Common myeloid progenitor, CD34-positive (primary cell): ENCODE measurements at places on chromosomes 1 and 21.

DNA sequence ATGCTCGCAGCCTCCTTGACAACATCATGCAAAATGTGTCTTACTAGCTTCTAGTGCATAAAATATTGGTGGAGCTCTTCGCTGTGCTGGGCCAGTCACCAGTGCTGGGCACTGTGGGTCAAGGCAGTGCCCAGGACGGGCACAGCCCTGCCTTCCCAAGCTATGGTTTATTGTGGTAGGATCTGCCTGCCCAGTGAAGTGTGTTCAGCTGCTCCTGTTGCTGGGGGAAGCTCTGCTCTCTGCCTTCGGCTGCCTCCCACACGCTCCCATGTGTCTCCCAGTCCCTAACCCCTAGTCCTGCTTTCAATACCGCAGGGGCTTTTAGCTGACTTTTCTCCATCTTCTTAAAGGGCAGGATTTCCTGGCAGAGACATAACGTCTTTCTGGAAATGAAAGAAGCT, 15.7 kb downstream of the EPHX1 start:
- no peak for DNase-seq

- DNase-seq = no peak
Observed at GRCh38 chr1:8379513-8380186, 61.7 kb downstream of the SLC45A1 start.

GRCh38 chr1:97192872-97193572, 471.4 kb downstream of the PTBP2 start:
- no peak for DNase-seq

GRCh38 chr1:180171691-180172090, 17.0 kb downstream of the QSOX1 start:
- DNase-seq = no peak

- peak; percentile 83 for DNase-seq
Observed at GRCh38 chr1:101002551-101002950, 23.0 kb downstream of the DPH5 start.

- DNase-seq = no peak
Observed at GRCh38 chr1:7476861-7477547, 294.1 kb upstream of the VAMP3 start.

DNA sequence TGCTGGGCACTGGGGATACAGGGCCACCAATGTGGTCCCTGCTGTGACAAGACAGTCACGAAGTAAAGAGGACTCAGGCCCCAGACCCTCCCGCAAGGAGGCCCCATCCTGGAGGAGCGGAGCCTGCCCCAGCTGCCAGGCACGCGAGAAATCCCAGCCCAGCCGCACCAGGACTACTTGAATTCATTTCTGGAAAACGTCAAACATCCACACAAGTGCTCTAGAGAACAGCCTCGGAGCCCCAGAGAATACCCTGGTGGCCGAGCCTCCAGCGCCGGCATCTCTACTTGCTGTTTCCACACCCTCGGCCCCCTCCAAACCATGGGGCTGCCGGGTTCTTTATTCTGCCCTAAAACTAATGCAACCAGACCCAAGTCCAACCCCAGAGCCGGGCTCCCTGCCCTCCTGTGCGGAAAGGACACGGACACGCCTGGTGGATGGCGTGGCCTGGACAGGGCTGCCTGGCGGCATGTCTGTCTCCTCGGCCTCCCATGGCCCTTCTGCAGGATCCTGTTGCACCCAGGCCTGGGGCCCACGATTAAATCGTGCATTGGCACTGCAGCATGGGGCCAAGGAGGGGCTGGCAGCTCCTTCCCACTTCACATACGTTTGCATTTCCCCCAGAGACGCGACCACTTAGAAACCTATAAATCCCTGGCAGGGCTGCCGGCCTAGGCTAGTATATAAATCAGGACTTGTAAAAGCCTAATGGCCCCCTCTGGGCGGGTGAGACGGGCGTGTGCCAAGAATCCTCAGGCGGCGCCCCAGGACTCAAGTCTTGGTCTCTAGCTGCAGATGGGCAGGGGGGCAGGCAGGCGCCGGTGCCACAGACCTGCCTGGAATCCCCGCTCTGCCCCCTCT, 41.2 kb downstream of the DMRTB1 start:
- no peak for DNase-seq

DNA sequence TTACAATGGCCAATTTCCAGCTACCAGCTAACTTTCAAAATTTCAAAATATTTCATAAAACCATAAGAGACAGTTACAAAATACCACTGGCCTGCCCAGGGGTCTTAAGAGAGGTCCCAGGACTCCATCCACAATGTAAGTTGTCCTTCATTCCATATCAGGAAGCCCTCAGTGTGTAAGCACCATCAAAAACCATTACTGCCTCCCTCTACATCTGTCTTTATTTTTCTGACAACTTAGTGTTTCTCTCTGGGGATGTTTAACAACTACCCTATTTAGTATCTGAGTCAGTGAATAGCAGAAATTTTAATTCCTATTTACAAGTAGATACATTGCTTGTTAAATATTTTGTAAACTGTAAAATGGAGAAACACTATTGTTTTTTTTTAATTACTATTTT, 339.3 kb upstream of the ADAMTS5 start:
- DNase-seq = no peak

GRCh38 chr1:206419783-206420182, 50.5 kb upstream of the IKBKE start:
- no peak for DNase-seq

- no peak for DNase-seq
Observed at GRCh38 chr1:63748641-63749040, 25.2 kb upstream of the ROR1 start.

DNA sequence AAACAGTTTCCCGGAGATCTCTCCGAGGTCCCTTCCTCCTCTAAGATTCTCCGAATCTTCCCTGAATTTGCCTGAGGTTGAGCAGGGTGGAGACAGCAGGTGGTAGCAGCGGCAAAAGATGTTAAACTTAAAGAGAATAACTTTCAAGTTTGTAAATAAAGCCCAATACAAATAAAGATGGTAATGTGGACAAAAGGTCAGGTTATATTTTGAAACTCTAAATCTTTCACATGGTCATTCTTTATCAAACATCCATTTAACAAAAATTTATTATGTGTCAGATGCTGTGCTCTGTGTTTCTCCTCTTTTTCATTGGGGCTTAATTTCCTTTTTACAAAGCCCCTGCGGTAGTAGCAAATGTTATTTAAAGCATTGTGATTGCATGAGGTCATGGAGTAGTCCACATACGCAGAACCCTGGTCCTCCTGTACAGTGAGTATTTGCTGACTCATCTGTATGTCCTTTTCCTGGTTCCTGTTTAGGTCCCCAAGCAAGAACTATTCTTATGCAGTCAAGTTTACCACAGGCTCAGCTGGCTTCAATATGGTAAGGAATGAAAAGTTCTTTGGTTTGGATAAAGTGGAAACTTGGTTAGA, 119.2 kb downstream of the ITSN1 start:
- DNase-seq = peak; percentile 82

DNA sequence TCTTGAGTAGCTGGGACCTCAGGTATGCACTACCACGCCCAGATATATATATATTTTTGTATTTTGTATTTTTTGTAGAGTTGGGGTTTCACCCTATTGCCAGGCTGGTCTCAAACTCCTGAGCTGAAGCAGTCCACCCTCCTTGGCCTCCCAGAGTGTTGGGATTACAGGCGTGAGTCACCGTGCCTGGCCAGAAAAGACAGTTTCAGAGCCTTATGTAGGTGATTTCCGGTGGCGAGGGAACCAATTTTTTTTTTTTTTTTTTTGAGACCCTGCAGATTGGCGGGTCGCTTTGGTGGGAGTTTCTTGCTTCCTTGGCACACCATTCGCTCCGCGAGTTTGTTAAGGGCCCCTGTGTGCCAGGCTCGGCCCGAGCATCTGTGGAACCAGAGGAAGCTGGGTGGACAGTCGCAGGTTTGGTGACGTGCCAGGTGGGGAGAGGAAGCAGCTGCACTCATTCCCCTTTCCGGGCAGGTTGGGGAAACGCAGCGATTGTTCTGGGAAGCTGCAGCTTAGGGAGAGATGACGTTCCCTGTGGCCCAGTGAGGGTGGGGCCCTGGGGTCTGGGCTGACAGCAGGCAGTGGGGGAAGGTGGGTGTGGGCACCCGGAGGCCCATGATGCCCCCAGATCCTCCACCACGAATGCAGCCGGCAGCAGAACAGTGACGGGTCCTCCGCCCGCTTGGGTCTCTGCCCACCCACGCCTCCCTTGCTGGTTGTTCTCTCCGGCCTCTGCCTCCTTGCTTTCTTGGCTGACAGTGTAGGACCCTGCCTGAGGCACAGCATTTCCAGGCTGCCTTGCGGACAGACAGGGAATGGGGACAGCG, 25.1 kb downstream of the SPSB1 start:
- DNase-seq = peak; percentile 81

GRCh38 chr1:55210990-55211801, 4.0 kb downstream of the USP24 start:
- DNase-seq = no peak

DNA sequence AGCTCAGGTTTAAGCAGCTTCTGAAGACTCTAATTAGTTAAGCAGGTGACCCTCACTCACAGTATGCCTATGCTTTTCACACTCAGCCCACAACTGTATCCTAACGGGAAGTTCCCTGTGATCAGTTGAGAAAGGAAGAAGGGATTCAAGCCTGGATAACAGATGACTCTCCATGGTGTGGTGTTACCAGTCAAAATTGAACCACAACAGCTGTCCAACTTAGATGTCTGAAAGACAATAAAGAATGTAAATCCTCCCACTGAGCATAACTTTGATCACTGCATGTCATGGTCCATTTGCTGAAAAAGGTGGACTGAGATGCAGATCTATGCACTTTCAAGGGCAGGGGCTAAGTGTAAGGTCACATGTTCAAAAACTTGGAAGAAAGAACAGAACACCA, 32.3 kb upstream of the DIPK1A start:
- no peak for DNase-seq

- DNase-seq = peak; percentile 76
Observed at GRCh38 chr1:117367046-117368025, at the start of gene MAN1A2. MAN1A2 (plus strand) TSS chr1:117367449; CDS start chr1:117368184, 735 bp downstream.

GRCh38 chr1:186948535-186948934, 119.8 kb downstream of the PLA2G4A start:
- peak; percentile 22 for DNase-seq

- no peak for DNase-seq
Observed at GRCh38 chr21:44006017-44006619, 6.0 kb upstream of the TRAPPC10 start.

GRCh38 chr1:68232289-68233148, at the start of gene WLS:
WLS (minus strand) TSS chr1:68232523; CDS start chr1:68232299, 224 bp downstream.
- DNase-seq = no peak

GRCh38 chr1:83692524-83693381, 306.2 kb downstream of the TTLL7 start:
- DNase-seq = no peak

DNA sequence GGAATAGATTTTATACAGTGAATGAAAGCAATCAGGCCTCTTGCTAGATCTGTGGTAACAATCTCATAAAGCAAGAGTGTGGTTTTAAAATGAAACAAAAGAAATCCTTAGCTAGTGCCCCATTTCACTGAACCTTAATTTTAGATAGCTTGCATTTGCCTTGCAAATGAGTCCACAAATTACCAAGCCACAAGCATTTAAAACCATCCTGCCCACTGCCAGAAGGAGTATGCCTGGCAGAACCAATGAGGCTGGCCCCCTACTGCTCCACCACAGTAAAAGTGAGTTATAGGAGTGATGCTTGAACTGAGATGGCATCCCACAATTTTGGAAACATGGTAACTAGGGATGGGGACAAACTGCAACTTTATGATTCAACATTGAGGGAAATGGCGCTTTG, 206.4 kb upstream of the LMO4 start:
- no peak for DNase-seq

DNA sequence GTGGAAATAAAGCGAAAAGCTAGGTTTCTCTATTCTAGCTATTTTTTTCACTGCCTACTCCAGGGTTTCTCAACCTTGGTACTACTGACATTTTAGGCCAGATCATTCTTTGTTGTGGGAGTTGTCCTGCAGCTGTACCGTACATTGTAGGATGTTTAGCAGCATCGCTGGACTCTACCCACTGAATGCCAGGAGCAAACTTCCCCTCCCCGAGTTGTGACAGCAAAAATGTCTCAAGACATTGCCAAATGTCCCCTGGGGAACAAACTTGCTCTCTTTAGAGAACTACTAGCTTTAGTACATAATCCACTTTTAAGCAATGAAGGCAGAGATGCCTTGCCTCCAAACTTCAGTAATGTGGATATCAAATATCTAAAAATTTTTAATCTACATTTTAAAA, 122.8 kb downstream of the PLPPR5 start:
- DNase-seq = no peak

DNA sequence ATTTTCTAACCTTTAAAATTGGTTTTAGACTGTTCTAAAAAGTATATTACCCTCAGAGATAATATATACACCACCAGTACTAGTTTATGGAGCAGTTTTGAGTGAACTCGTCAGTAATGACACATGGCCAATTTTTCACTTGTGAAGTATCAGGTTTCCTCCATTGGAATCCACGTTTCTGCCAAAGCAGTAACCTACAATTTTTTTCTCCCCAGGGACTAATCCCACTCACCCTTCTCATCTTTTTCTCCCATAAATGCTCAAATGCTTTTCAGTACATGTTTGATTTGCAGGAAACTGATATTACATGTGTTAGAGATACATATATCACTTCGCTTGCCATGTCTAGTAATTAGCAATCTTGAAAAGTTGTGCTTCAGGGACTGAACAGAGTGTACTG, 94.1 kb downstream of the COL24A1 start:
- DNase-seq = no peak

- DNase-seq = no peak
Observed at GRCh38 chr21:44999428-44999971, 59.7 kb downstream of the SLX9 start.

- no peak for DNase-seq
Observed at GRCh38 chr1:213066363-213066762, 15.3 kb downstream of the RPS6KC1 start.

DNA sequence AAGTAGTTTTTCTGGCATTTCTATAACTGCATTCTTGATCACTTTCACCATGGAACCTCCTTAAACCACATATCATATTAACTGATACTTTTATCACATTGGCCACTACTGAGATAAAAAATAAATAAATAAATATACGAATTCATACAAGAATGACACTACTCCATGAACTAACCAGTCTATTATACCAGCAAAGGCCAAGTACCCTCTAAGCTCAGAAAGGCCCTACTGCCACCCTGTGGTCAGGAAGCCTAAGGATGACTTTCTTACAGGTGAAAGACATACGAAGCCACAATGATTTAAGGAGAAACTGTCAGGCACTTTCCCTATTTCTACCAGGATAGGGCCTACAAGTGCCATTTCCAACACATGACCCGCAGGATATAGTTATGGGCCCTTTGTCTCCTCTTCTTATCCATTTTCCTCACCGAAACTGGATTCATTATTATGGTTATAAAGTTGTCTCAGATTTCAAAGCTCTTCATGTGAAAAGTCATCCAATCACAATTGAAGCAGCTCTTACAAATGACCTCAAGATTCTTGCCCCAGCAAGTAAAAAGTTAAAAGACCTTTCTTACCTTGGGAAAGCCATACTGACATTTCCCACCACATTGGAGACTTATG, 23.9 kb downstream of the DNAJC8 start:
- peak; percentile 85 for DNase-seq

- DNase-seq = no peak
Observed at GRCh38 chr1:155996166-155996565, 17.8 kb upstream of the ARHGEF2 start.

DNA sequence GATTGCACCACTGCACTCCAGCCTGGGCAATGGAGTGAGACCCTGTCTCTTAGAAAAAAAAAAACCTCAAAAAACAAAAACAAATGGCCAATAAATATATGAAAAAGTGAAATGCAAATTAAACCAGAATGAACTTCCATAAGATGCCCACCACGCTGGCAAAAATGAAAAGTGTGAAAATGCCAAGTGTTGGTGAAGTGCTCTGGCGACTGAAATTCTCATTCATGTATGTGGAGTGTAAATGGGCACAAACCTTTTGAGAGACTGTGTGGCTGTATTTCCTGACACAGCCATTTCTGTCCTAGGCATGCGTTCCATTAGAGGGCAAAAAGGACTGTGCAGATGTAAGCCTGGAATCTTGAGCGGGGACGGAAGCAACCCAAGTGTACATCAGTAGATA, 18.3 kb downstream of the YBEY start:
- DNase-seq = no peak
